Osteocyte (in vitro differentiated cells): ENCODE measurements at places on chromosomes 3 and 15. TPM values are rescaled to one million over a fixed set of nuclear protein-coding genes. Genes with fewer than 3 reads are reported as not detected.

- peaks cover 15% of the 10 kb centered on the region for H3K4me1 ChIP-seq
- no peak overlapping the region for H3K27ac ChIP-seq
- peaks cover 57% of the 10 kb centered on the region for H3K27me3 ChIP-seq
- H3K4me3 ChIP-seq, result peak overlapping the region; percentile 29
- DNase-seq, result no peak
Observed at GRCh38 chr3:129001806-129002572, 885 bp downstream of the EFCC1 start.

- H3K27ac ChIP-seq, result no peak overlapping the region
- H3K36me3 ChIP-seq, result no peaks in the 10 kb centered on the region
- peaks cover 4% of the 10 kb centered on the region for H3K27me3 ChIP-seq
- DNase-seq, result no peak
Observed at GRCh38 chr3:96209699-96210098, 604.7 kb upstream of the EPHA6 start.

DNA sequence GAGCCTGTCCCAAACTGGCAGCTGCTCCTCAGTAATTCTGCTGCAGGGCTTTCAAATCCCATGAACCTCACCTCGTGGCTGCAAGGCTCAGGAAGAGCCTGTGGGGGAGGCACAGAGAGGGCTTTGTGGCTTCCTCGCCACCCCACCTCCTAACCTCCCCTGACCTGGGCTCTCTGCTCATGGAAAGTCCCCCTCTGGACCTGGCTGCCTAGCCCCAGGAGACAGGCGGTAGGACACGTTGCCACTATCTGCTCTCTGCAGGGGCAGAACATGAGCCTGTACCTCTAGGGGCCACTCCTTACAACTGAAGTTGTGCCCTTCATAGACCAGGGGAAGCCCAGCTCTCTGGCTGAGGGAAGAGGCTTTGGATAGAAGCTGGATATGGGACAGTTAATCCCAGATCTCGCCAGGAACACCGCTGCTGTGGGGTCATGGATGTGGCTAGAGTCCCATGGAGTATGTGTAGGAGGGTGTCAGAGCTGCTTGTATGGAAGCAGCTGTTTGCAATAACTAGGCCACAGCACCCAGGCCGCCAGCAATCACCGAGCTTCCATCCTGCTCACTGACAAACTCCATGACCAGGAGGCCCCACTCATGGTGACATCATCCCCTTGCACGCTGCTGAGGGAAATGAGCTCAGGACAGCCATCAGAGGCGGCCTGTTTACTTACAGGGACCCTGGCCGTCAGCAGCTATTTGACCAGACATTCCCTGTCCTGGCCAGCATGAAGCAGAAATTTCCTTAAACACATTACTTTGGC, 34.0 kb upstream of the CILP start:
- no peak for DNase-seq
- no peak overlapping the region for H3K4me3 ChIP-seq
- H3K27me3 ChIP-seq, result no peaks in the 10 kb centered on the region
- no peaks in the 10 kb centered on the region for H3K4me1 ChIP-seq

DNA sequence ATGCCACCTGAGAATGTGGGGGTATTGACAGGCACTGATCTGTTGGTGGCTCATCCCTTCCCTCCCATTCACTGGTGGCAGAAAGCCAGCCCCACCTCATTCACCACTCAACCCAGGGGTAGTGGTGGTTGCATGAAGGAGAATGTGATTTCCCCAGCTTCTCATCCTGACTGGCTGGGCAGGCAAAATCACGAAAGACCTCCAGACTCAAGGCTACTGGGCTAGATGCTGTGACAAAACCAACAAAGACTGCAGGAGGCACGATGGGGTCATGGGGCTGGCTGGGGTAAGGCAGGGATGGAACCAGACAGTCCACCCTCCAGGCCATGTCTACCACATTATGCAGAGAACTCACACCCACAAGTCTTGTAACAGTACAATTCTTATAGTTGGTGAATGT, 33.9 kb downstream of the FSTL1 start:
- peaks cover 54% of the 10 kb centered on the region for H3K4me1 ChIP-seq
- H3K27ac ChIP-seq, result peak overlapping the region; percentile 92
- DNase-seq, result no peak
- peak overlapping the region; percentile 59 for H3K4me3 ChIP-seq
- H3K27me3 ChIP-seq, result no peaks in the 10 kb centered on the region
- peaks cover 27% of the 10 kb centered on the region for H3K36me3 ChIP-seq

- H3K4me3 ChIP-seq, result no peak overlapping the region
- no peak overlapping the region for H3K27ac ChIP-seq
- DNase-seq, result no peak
- H3K27me3 ChIP-seq, result peaks cover 48% of the 10 kb centered on the region
Observed at GRCh38 chr15:42082823-42083604, 11.3 kb downstream of the PLA2G4D start.

DNA sequence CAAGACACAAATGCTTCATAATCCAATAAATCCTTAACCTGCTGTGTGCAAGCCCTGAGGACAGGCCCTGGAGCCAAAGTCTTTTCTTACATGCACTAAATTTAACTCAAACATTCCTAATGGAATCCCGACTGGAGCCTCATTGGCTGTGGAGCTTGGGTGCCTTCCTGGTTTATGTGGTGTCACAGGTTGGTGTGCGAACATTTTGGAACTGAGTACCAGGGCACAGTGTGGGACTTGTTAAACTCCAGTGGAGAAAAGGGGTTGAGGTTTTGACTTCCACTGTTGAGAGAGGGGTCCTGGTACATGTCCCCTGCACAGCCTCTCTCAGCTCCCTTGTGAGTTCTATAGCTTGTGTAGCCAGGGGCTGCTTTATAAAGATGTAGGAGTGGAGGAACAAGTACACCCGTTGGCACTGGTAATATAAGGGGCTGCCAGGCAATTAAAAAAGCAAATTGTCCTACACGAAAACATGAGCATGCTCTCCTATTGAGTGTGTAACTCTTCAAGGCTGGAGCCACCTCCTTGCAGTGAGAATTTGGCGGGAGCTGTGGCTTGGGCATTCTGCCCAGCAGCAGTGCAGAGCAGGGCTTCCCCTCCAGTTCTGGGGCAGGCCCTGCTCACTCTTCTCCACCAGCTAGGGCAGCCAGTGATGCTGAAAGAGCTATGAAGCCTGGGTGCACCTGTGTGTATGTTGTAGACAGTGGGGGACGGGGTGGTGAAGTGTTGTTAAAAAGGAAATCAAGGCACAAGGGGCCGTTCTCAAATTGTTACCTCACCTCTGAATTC, 218.1 kb downstream of the CLSTN2 start:
- H3K36me3 ChIP-seq, result peaks cover 2% of the 10 kb centered on the region
- no peak overlapping the region for H3K27ac ChIP-seq
- no peak overlapping the region for H3K4me3 ChIP-seq
- no peaks in the 10 kb centered on the region for H3K4me1 ChIP-seq
- DNase-seq, result no peak

DNA sequence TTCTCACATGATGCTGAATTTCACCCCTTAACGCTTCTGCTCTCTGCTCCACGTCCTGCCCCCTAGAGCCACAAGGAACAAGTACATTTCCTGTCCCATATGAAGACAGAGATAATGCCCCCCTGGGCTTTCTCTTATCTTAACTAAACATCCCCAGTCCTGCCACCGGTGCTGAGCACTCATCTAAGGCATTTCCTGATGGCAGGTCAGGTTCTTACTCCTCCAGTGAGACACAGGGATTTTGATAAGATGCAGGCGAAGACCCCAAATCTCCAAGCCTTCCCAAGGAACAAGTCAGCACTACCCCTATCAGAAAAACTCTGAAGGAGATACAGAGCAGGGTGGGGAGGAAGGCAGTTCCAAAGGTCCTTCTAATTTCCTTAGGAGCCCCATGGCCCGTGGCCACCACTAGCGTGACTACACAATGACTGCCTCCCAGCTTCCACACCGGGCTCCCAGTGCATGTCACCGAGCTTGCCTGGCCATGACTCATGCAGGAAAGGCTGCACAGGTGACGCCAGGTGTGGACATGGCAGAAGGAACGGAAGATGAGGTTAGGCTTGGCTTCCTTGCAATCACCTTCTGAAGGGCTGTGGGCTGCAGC, 152.9 kb downstream of the XXYLT1 start:
- H3K4me1 ChIP-seq, result peaks cover 34% of the 10 kb centered on the region
- DNase-seq, result no peak
- H3K4me3 ChIP-seq, result no peak overlapping the region
- no peaks in the 10 kb centered on the region for H3K27me3 ChIP-seq
- H3K36me3 ChIP-seq, result no peaks in the 10 kb centered on the region

DNA sequence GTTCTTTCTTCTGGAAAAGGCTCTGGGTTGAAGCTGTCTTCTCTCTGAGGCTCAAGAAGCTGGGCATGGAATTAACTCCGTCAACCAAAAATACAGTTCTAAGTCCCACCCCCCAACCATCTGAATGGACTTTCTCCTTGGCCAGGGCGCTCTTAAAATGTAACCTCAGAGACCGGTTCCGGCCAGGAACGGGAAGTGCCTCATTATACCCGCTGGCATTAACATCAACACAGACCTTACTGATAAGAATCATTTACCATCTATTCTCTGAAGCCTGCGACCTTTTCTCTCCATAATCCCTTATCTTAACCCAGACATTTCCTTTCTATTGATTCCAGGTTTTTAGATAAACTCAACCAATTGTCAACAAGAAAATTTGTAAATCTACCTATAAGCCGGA, 64.7 kb downstream of the ATP1B3 start:
- no peak for DNase-seq
- H3K27ac ChIP-seq, result no peak overlapping the region
- peaks cover 11% of the 10 kb centered on the region for H3K4me1 ChIP-seq
- H3K36me3 ChIP-seq, result no peaks in the 10 kb centered on the region
- no peaks in the 10 kb centered on the region for H3K27me3 ChIP-seq

DNA sequence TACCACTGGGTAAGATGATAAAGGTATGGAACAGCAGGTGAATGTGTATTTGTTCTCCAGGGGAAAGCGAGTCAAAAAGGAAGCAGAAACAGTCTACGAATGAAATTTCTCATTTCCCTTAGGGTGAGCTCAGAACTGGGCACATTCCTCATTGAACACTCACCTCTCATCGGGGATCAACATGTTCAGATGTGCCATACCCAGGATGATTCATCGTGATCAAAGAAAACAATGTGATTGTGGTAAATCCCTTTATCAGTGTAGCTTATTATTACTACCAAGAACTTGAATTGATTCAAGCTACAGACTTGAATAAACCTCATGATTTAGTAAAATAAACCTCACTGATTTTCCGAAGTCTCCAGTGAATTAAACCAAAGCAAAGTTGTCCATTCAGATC, 72.1 kb downstream of the GJD2 start:
- no peaks in the 10 kb centered on the region for H3K36me3 ChIP-seq
- DNase-seq, result no peak
- H3K4me1 ChIP-seq, result no peaks in the 10 kb centered on the region
- H3K27ac ChIP-seq, result no peak overlapping the region

- H3K27ac ChIP-seq, result no peak overlapping the region
- no peak overlapping the region for H3K4me3 ChIP-seq
- H3K36me3 ChIP-seq, result peaks cover 2% of the 10 kb centered on the region
- peaks cover 16% of the 10 kb centered on the region for H3K4me1 ChIP-seq
- H3K27me3 ChIP-seq, result peaks cover 55% of the 10 kb centered on the region
Observed at GRCh38 chr15:70528816-70529215, 234.5 kb downstream of the UACA start.

GRCh38 chr3:40337136-40338108, 27.9 kb downstream of the EIF1B start:
- H3K4me1 ChIP-seq, result no peaks in the 10 kb centered on the region

- H3K27me3 ChIP-seq, result peaks cover 30% of the 10 kb centered on the region
- no peak overlapping the region for H3K27ac ChIP-seq
- H3K4me3 ChIP-seq, result peak overlapping the region; percentile 55
- peaks cover 4% of the 10 kb centered on the region for H3K4me1 ChIP-seq
- peaks cover 2% of the 10 kb centered on the region for H3K36me3 ChIP-seq
Observed at GRCh38 chr15:31483053-31483985, 156.7 kb downstream of the KLF13 start.

- H3K4me1 ChIP-seq, result peaks cover 69% of the 10 kb centered on the region
- DNase-seq, result no peak
- no peaks in the 10 kb centered on the region for H3K36me3 ChIP-seq
- H3K4me3 ChIP-seq, result peak overlapping the region; percentile 89
- H3K27me3 ChIP-seq, result no peaks in the 10 kb centered on the region
Observed at GRCh38 chr3:64223791-64224745, 1.2 kb downstream of the PRICKLE2 start.

GRCh38 chr3:3200632-3201212, 21.2 kb upstream of the CRBN start:
- H3K27ac ChIP-seq, result no peak overlapping the region
- no peak overlapping the region for H3K4me3 ChIP-seq
- no peaks in the 10 kb centered on the region for H3K36me3 ChIP-seq

- peaks cover 30% of the 10 kb centered on the region for H3K36me3 ChIP-seq
- H3K27ac ChIP-seq, result no peak overlapping the region
- H3K27me3 ChIP-seq, result no peaks in the 10 kb centered on the region
- no peak overlapping the region for H3K4me3 ChIP-seq
- H3K4me1 ChIP-seq, result peaks cover 3% of the 10 kb centered on the region
- DNase-seq, result no peak
Observed at GRCh38 chr15:34942363-34942762, 27.2 kb downstream of the AQR start.

DNA sequence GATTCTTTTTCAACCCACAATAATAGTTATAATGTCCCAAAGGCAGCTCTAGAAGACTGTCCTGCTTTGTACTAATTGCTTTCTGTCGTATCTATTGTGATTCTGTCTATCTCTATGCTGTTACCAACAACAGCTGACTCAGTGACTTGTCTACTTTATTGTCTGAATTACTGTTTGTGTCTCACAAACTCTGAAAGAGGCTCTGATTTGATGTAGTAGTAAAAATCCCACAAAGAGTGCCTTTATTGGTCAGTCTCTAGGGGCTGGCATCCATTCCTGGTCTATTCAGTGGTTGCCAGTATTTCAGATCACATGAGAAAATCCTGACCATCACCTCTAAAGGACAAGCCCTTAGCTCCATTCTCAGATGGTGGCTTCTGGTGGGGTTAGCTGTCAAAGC, 254.2 kb downstream of the NSUN3 start:
- no peak overlapping the region for H3K27ac ChIP-seq
- no peaks in the 10 kb centered on the region for H3K4me1 ChIP-seq
- H3K27me3 ChIP-seq, result no peaks in the 10 kb centered on the region
- H3K36me3 ChIP-seq, result no peaks in the 10 kb centered on the region
- no peak for DNase-seq

GRCh38 chr3:14787630-14788029, 31.1 kb upstream of the FGD5 start:
- H3K27ac ChIP-seq, result no peak overlapping the region
- no peak overlapping the region for H3K4me3 ChIP-seq
- no peaks in the 10 kb centered on the region for H3K4me1 ChIP-seq
- DNase-seq, result no peak

GRCh38 chr3:174322789-174323188, 536.3 kb upstream of the NAALADL2 start:
- peaks cover 25% of the 10 kb centered on the region for H3K4me1 ChIP-seq
- no peaks in the 10 kb centered on the region for H3K27me3 ChIP-seq
- DNase-seq, result no peak
- H3K4me3 ChIP-seq, result no peak overlapping the region
- H3K36me3 ChIP-seq, result peaks cover 9% of the 10 kb centered on the region

The GHRL gene
- total RNA-seq, result 0.59 and 0.91 TPM in 2 replicates

The IMPG2 gene
- total RNA-seq, result 0.60 and 0.73 TPM in 2 replicates

The ZNF501 gene
- total RNA-seq, result 4.0 and 4.9 TPM in 2 replicates

The SLC35G2 gene
- 7.1 and 7.3 TPM in 2 replicates for total RNA-seq
